ENCODE measurements at places on chromosomes 1 and 21.
A peak's percentile ranks its signal among the peaks of the same experiment; 100 is the strongest.

GRCh38 chr21:38798481-38798882, 7.2 kb upstream of the ETS2 start:
- peak; percentile 40 for DNase-seq

DNA sequence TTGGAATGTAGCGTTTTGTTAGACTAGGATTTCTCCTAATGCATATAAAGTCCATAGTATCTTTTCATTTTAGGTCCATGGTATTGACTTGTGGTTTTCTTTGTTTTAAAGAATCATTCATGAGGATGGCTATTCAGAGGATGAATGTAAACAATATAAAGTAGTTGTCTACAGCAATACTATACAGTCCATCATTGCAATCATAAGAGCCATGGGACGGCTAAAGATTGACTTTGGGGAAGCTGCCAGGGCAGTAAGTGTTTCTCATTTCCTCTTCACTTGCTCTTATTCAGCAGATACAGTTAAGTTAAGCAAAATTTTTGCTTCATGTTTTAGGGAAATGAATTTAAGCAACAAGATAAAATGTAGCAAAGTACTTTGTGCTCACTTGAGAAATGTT, 25.4 kb downstream of the GNAI3 start:
- no peak for DNase-seq

DNA sequence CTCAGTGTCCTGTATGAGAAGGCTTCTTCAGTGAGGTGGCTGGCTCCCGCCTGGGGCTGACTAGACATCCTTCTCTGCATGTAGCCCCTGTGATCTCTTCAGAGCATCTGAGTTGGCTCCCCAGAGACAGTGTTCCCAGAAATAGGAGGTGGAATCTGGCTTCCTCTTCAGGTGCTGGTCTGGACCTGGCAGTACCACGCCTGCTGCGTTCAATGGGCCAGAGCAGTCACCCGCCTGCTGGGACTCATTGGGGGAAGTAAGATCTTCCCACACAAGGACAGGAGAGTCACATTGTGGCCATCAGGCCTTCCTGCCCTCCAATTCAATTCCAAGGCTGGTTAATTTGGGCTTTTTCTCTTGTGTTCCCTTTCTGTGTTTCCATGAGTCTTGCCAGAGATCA, 51.0 kb downstream of the ADARB1 start:
- DNase-seq = no peak

- no peak for DNase-seq
Measured at GRCh38 chr1:22919341-22920025, 53.2 kb downstream of the LACTBL1 start.

GRCh38 chr1:197912739-197913494, 4.3 kb upstream of the LHX9 start:
- no peak for DNase-seq

DNA sequence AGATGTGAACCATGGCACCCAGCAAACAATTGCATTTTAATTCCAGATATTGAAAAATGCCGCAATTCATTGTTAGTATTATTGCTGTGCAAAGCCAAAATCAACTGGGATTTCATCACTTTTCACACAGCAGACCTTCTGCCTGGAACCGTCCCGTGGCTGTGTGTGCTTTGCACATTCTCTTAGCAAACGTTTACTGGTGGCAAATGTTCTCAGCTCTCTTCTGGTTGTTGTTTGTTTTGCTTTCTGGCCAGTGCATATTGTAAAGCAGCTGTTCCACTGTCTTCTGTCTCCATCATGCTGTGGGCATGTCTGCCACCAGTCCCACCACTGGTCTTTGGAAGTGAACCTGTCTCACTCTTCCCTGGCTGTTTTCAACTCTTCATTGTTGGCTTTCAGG, 19.8 kb upstream of the TTLL10 start:
- DNase-seq = no peak

DNA sequence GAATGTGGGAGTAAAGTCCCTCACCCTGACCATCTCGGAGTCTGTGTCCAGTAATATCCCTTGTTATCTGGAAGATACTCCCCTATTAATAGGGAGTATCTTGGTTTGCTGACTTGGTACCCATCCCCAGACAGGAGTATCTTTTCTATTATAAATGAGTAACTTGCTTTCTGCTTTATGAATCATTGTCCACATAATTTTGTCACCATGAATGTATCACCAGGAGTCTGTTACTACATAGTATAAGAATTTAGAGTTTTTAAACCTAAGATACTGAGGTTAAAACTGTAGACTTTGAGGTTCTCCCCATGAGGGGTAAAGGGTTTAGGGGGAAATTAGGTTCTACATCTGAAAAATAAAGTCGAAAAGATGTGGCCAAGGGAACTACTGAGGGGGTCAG, 175.6 kb downstream of the FCRL5 start:
- no peak for DNase-seq

DNA sequence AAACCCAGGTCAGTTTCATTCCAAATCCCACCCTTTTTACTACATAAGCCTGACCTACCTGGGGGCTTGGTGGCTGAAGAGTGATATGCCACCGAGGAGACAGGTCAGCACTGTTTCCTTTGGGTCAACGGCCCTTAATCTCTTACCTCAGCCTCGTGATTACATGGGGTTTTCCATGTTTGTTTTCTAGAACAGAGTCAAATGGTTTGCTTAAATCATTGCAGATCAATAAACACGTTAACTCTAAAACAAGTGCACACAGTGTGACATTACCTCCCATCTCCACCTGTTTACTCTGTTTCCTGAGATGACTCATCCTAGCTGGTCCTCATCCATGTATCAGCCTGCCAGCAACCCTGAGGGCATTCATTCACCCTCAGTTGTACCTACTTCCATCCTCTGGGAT, 40.8 kb upstream of the TP53BP2 start:
- no peak for DNase-seq

DNA sequence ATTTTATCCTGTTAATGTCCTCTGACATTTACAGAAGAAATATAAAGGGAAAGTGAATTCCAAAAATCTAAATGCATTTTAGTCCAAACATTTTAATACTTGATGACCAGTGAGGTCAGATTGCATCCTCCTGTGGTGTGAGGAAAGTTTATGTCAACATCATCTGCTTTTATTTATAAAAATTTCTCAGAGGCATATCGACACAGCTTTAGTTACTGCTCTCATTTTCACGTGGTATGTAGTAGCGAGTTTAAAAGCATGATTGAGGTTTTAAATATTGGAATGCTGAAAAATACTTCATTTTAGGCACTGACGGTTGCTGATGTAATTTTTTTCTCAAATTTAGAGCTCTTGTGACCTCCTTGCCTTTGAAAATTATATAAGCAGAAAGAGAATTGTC, 234.8 kb downstream of the HMCN1 start:
- no peak for DNase-seq

- no peak for DNase-seq
Measured at GRCh38 chr1:183942933-183943693, 94.4 kb downstream of the COLGALT2 start.

GRCh38 chr21:40300300-40300699, 433.1 kb downstream of the PCP4 start:
- DNase-seq = no peak

- DNase-seq = no peak
Measured at GRCh38 chr21:42160765-42161164, 58.2 kb upstream of the ABCG1 start.

GRCh38 chr1:228372183-228373003, 34.2 kb downstream of the TRIM11 start:
- DNase-seq = no peak

GRCh38 chr1:66644331-66644730, 107.9 kb upstream of the DYNLT5 start:
- no peak for DNase-seq

DNA sequence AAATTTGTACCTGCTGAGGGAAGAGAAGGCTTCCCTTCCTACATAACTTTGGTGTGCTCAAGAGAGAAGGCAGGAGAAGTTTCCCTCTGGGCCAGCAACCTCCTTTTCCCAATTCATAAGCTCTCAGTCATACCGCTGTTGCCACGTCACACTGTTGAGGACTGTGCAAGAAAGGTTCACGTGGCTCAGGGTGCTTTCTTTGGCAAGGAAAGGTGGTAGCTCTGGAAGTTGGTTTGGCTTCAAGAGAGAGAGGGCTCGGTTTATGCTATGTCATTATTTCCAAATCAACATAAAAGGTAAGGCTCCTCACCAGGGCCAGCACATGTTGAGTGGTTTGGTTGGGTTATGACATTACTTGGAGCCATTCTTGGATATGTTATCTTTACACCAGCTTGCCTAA, 77.3 kb downstream of the TNFSF18 start:
- DNase-seq = no peak

GRCh38 chr1:27666294-27666693, 5.7 kb downstream of the IFI6 start:
- DNase-seq = no peak

DNA sequence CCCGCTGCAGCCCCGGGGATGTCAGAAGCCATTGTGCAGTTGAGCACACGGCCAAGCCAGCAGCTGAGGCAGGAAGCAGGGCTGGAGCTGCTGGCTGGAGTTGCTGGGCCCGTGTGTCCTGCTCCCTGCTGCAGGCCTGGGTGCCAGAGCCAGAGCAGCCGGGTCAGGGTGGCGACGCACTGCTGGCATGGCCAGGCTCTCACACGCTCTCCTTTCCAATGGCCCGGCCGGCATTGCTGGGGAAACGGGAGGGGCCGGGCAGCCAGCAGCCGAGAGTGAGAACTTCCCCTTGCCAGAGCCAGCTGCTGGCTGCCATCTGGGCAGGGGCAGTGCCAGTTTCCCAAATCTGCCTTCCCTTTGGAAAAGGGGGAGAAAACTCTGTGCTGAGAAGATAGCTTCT, 82.4 kb upstream of the PROX1 start:
- no peak for DNase-seq

DNA sequence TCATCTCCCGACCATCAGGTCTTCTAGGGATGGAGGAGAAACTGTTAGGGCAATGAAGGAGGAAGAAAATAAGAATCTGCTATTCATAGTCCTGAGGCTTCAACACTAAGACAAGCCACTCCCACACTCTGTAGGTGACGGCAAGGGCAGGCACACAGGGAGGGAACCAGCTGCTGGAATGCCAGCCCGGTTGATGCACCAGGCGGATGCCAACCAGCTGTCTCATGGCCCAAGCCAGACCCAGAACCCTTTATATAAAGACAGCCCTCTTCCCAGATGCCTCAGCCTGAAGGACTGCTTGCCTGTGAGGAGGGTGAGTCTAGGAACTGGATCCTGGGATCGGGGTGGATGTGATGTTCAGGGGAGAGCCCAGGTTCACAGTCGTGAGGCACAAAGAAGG, at the start of gene KPRP:
Gene KPRP, plus strand, starts transcription at position 279 of the 400 bp plus-strand sequence. CDS start 1,564 bp downstream, outside the sequence.
- DNase-seq = no peak

DNA sequence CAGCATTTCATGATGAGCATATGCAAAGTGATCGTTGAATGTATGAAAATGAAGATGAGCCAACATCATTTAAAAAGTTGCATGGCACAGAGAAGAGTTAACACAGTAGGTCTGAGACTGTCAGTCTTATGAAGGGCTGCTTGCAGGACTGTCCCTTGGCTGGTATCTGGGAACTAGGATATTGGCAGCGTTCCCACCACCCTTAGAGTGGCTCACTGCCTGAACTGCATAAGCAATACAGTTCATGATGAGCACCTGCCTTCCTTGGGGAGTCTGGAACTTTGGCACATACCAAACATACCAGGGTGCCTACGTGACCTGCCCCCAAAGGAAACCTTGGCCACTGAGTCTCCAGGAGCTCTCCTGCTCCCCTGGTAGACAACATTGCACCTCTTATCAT, 161.8 kb downstream of the DSCAM start:
- DNase-seq = no peak

- no peak for DNase-seq
Measured at GRCh38 chr1:164709541-164710278, 150.7 kb downstream of the PBX1 start.

- DNase-seq = peak; percentile 9
Measured at GRCh38 chr1:76023669-76024435, 50.7 kb upstream of the ST6GALNAC3 start.

- DNase-seq = no peak
Measured at GRCh38 chr1:187871177-187871845, 1042.6 kb downstream of the PLA2G4A start.

GRCh38 chr1:185480545-185480944, 163.5 kb upstream of the IVNS1ABP start:
- DNase-seq = no peak

DNA sequence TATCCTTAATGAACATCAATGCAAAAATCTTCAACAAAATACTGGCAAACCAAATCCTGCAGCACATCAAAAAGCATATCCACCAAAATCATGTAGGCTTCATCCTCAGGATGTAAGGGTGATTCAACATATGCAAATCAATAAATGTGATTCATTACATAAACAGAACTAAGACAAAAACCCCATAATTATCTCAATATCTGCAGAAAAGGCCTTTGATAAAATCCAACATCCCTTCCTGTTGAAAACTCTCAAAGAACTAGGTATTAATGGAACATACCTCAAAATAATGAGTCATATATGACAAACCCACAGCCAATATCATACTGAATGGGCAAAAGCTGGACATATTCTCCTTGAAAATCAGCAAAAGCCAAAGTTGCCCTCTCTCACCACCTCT, 54.6 kb upstream of the DEPDC1 start:
- DNase-seq = no peak

- DNase-seq = no peak
Measured at GRCh38 chr1:109294481-109294880, 11.5 kb upstream of the PSRC1 start.

GRCh38 chr1:195520757-195521156, 1087.5 kb downstream of the KCNT2 start:
- DNase-seq = no peak

- DNase-seq = no peak
Measured at GRCh38 chr1:109775398-109775797, 11.7 kb upstream of the EPS8L3 start.

GRCh38 chr1:16918371-16918770, 3.4 kb upstream of the CROCC start:
- no peak for DNase-seq

- no peak for DNase-seq
Measured at GRCh38 chr1:65538086-65538485, 117.6 kb downstream of the LEPR start.

GRCh38 chr1:186757851-186758250, 70.9 kb upstream of the PLA2G4A start:
- DNase-seq = no peak

GRCh38 chr1:115029526-115029925, at the start of gene TSHB:
TSHB (plus strand) TSS chr1:115029826; CDS start chr1:115033363, 3,537 bp downstream.
- no peak for DNase-seq

- DNase-seq = no peak
Measured at GRCh38 chr1:113684153-113684541, 75.1 kb downstream of the PHTF1 start.

DNA sequence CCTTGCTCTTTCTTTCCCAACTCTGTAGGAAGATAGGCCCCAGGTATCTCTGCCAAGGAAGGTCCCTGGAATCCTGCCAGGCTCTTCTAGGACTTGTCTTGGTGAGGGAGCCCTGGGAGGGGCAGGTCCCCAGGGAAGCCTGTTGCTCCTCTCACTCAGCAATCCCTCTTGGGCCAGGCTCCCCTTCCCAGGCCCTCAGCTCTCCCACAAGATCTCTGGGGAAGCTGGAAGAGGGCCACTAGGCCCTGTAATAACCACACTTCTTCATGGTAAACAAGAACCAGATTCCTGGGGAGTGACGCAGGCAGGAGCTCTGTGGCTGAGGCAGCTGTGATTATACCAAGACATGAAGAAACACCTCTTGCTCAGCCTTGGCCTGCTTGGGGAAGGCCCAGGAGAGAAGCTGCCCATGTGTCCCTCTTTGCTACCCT, 9.9 kb upstream of the MAPKAPK2 start:
- DNase-seq = no peak

GRCh38 chr1:79811173-79811572, 804.6 kb upstream of the ADGRL4 start:
- DNase-seq = no peak

- DNase-seq = no peak
Measured at GRCh38 chr21:32712641-32713040, 15.2 kb downstream of the SYNJ1 start.

GRCh38 chr1:202029171-202029665, 18.8 kb downstream of the ELF3 start:
- no peak for DNase-seq

All from stimulated activated CD4-positive, alpha-beta T cell treated with anti-CD3 and anti-CD28 coated beads, Interleukin-15, amount 100 ng/mL, for 24 hours (primary cell).